ENCODE measurements at places on chromosomes 3 and 15.

DNA sequence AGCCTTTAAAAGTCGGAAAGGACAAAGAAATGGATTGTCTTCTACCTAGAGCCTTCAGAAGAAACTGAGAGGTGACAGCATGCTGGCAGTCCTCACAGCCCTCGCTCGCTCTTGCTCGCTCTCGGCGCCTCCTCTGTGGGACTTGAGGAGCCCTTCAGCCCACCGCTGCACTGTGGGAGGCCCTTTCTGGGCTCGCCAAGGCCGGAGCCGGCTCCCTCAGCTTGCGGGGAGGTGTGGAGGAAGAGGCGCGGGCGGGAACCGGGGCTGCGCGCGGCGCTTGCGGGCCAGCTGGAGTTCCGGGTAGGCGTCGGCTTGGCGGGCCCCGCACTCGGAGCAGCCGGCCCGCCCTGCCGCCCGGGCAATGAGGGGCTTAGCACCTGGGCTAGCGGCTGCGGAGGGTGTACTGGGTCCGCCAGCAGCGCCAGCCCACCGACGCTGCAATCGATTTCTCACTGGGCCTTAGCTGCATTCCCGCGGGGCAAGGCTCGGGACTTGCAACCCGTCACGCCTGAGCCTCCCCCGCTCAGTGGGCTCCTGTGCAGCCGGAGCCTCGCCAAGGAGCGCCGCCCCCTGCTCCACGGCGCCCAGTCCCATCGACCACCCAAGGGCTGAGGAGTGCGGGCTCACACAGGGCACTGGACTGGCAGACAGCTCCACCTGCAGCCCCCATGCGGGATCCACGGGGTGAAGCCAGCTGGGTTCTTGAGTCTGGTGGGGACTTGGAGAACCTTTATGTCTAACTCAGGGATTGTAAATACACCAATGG, 953.8 kb upstream of the GBE1 start:
- DNase-seq, result no peak

- no peak for DNase-seq
Observed at GRCh38 chr15:45799508-45799907, 164.7 kb downstream of the SQOR start.

- peak; percentile 16 for DNase-seq
Observed at GRCh38 chr3:101646726-101647125, 30.2 kb downstream of the ZBTB11 start.

GRCh38 chr3:99674086-99674789, 35.8 kb downstream of the COL8A1 start:
- peak; percentile 56 for DNase-seq

DNA sequence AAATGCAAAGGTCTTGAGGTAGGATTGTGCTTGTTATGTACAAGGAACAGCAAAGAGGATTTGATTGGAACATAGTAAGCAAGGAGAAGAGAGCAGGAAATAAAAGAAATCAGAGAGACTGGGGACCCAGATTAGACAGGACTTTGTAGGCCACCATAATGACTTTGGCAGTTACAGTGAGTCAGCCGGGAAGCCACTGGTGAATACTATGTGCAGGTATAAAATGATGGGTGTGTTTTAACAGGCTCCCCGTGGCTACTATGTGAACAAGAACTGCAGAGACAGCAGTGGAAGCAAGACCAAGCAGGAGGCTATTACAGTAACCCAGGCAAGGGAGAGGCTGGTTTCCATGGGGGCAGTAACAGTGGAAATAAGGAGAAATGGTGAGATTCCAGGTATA, 55.2 kb downstream of the NPTN start:
- no peak for DNase-seq

DNA sequence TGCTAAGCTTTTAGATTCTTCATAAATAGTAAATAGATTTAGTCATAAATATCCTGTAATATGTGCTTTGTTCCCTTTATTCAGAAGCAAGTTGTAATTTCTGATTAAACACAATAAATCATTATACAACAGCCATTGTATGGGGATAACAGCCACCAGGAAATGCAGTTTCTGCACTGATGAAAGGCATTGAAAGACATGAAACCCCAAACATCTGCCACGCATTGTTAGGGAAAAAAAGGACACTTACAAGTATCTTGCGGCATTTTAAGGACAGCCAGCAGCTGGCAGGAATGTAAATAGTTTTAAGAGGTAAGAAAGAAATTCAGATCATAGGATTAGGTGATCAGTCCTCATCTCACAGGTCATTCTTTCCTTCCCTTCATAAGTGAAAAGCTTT, 801.1 kb upstream of the LMCD1 start:
- DNase-seq, result no peak
